ENCODE measurements at places on chromosomes 4 and X.

GRCh38 chr4:31175242-31175910 lies 455.2 kb downstream of the PCDH7 start:
- DNase-seq, result no peak

DNA sequence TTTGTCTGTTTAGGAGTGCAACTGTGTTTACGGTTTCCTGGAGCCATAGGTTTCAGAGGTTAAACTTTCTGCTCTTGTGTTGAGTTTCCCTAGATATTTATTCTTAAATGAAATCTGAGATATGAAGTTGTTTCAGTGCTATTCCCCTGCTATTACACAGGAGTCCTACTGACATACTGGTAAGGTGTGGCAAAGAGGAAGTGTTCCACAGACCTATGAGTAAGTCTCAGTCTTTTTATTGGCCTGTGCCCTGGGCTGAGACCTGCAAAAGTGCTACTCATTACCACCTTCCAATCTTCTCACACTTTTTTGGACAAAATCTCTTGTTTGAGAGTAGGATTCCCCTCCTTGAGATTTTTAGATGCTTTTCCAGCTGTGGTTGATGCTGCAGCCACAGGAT lies 35.6 kb upstream of the MAGEA8 start:
- no peak for DNase-seq

DNA sequence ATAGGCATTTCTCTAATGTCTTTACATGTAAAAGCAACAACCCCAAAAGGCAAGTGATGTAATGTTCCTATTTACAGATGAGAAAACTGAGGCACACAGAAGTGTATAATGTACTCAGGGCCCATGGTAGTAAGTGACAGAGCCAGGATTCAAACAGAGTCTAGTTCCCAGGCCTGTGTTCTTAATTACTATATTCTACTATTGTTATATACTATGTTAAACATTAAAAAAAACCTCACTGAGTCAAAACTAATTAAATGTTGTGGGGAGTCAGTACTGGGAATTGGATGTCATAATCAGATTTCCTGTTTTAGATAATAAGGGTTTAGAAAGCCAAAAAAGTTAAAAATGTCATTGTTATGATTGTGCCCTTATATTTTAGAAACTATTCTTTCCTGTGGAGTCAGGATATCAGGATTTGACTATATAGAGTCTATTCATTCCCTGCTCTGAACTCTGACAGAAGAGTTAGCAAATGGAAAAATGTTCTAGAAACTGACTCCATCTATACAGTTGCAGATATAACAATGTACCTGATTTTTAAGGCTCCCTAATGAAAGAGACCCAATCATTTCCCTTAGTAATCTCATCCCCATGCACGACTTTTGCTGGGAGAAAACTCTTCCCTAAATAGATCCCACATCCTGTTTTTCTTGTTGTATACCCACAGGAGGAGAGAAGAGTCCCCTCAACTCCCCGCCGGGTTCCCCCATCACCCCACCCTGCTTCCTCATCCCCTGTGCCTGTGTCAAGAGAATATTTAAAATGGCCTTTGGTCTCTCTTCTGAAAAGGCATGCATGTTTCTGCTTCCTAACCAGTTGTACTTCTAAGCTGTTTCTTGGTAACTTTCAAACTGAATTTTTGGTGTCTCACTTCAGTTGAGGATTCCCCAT lies 69.7 kb downstream of the REELD1 start:
- no peak for DNase-seq

- no peak for DNase-seq
Measured at GRCh38 chrX:150414228-150414627, 51.1 kb downstream of the MAMLD1 start.

DNA sequence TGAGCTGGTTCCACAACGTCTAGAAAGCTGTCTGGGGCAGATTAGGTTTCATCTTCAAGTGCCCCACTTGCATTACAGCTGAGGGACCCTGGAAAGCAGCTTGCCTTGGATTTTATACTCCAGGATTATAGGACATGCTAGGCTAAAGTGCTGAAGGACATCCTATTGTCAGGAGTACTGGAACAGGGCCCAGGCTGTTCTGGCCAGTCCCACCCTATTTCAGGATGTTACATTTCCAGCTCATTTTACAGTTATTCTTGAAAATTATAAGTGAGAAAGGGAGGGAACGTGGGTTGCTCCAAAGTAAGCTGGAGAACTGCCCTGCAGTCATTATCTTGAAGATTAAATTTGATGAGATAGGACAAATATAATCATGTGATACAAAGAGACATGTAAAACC lies 71.0 kb upstream of the UGT8 start:
- no peak for DNase-seq

- DNase-seq, result no peak
Measured at GRCh38 chr4:20512985-20513384, 187.3 kb upstream of the PACRGL start.

GRCh38 chr4:65880594-65880993 lies 210.3 kb upstream of the EPHA5 start:
- no peak for DNase-seq

DNA sequence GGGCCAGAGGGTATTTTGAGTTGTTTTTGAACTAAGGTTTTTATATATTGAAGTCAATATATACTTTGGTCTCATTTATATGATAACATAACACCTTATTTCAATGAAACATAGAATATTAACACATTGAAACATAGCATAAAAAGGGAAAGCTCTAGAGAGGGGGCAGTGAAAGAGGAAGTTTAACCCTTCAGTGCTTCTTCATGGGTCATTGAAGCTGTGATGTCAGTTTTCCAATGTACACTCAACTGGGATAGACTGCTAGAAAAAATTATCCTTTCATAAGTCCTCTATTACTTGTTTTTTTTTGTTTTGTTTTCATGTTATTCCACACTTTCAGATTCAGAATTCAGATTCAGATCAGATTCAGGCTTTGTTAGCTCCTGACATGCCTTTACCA lies 442.7 kb downstream of the EPHA5 start:
- DNase-seq, result no peak

GRCh38 chr4:133150486-133151340 lies 1.6 kb downstream of the PCDH10 start:
- no peak for DNase-seq

GRCh38 chr4:6909113-6909969 lies at the start of gene TBC1D14:
Gene TBC1D14 (plus strand): TSS chr4:6909826. CDS start chr4:6923390, 13,564 bp downstream.
- DNase-seq, result peak; percentile 29

GRCh38 chr4:23235628-23236390 lies 543.1 kb downstream of the GBA3 start:
- DNase-seq, result no peak

DNA sequence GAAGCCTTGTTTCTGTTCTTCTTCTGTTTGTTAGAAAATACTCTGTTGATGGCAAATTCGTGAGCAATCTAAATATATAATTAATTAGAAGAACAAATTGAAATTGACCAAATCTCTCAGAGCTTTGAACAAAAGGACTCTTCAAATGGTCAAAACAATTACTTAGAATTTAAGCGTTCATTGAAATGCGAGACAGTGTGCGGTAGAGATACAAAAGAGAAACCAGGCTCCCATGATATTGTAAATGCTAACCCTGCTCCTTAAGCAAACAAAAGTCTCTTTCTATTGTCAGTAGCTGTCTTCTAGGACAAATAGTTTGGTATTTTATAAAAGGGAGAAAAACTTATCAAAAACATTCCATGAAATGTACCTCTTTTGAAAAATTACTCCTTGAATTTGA lies 453.4 kb upstream of the MAGEB2 start:
- no peak for DNase-seq

DNA sequence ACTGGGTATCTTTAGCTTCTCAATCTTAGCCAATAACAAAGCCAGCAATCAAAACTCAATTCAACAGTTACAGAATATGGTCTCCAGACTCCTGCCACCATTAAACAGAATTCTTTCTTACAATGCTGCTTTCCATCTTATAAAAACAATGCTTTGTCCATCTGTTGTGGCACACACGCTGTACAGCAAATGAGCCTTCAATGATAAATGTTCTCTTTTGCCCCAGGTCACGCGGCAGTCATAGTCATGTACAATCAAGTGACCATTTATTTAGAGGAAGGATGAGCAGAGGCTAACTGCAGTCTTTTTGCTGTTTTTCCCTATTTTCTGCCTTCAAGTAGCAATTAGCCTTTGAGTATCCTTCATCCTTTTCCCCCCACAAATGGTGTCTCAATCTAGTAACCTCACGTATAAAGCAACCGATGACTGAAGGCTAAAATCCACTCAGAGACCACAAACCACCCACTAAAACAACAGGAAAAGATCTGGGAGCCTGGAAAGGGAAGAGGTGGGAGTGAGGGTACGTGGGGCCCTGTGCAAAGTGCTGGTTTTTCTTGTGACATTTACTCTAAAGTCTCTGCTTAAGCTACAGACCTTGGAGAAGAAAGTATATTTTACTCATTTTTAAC lies 24.4 kb downstream of the TRIM2 start:
- DNase-seq, result no peak

DNA sequence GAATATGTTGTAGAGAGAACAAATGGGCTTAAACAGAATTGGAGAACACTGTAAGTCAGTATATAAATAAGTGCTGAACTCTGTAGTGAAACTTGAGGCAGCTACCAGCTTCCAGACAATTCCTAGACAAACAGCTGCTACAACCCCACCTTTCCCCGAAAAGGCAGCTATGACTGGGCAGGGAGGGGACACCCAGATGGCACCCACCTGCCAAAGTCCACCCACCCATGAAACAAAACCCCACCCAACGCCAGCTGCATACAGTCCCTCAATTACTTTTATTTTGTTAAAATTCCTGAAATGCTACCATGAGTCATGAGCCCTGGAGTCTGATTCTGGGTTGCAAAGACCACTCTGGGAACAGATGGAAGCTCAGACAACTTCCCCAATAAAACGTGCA lies 24.4 kb downstream of the RELL1 start:
- DNase-seq, result no peak

GRCh38 chrX:113305496-113305895 lies 464.9 kb upstream of the AMOT start:
- no peak for DNase-seq

DNA sequence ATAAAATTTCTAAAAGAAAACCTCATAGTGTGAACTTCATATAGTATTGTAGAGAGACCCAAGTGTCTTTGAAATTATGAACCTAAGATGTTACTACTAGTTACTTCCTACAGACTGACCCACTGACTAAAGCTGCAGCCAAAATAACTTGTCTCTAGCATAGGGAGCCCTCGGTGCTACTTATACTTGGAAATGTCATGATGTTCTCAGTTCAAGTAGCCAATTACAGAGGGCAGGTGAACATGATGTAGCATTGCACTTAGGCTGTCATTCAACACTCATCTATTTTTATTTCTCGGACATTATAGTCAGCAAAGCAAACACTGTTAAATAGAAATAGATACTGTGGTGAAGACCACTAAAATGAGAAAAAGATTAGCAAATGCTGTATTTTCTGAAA lies 165.6 kb downstream of the AREG start:
- DNase-seq, result no peak

GRCh38 chrX:63128509-63128908 lies 222.6 kb downstream of the SPIN4 start:
- peak; percentile 19 for DNase-seq

DNA sequence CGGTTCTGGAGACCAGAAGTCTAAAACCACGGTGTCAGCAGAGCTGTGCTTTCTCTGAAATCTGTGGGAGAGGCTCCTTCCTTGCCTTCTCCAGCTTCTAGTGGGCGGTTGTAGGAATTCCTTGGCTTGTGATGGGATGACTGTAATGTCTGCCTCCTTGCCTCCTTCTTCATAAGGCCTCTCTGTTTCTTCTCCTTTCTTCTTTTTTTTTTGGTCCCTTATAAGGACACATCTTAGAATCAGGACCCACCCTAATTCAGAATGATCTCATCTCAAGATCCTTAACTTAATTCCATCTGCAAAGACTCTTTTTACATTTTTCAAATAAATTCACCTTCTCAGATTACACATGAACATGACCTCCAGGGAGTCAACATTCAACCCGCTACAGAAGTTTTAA lies 186.9 kb downstream of the STK32B start:
- DNase-seq, result no peak

- no peak for DNase-seq
Measured at GRCh38 chr4:139933541-139933940, 220.4 kb downstream of the MAML3 start.

DNA sequence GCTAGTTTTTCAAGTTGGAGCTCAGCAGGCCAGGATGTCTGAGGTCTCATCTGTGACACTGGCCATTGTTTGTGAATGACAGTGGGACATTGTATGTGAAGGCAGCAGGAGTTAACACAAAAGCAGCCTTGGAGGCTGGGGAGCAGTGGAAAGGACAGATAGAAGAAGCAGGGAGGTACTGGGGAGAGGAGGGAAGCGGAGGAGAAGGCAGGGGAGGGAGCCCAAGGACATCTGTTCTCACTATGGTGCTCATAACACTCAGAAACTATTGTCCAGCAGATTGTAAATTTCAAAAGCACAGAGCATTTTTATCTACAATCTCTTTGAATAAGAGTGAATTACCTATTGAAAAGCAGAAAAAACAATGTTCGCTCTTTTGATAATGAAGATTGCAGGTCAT lies 253.6 kb upstream of the DIPK2B start:
- DNase-seq, result no peak

- DNase-seq, result no peak
Measured at GRCh38 chr4:118076958-118077766, 42.9 kb downstream of the NDST3 start.

- DNase-seq, result no peak
Measured at GRCh38 chr4:121796283-121796682, 4.8 kb upstream of the EXOSC9 start.

DNA sequence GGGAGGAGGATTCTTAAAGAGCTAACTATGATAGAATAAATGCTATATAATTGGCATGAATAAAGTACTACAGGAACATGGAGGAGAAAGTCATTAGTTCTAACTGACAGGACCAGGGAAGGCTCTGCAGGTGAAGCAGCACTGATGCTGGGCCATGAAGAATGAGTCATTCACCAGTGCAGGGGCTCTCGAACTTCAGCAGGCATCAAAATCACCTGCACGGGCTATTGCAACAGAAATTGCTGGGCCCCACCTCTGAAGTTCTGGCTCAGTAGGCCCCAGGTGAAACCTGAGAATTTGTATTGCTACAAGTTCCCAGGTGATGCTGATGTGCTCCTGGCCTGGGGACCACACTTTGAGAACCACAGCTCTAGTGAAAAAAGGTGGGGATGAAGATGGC lies 33.7 kb downstream of the TMEM150C start:
- no peak for DNase-seq

GRCh38 chr4:120331486-120332370 lies 265.1 kb upstream of the MAD2L1 start:
- no peak for DNase-seq

DNA sequence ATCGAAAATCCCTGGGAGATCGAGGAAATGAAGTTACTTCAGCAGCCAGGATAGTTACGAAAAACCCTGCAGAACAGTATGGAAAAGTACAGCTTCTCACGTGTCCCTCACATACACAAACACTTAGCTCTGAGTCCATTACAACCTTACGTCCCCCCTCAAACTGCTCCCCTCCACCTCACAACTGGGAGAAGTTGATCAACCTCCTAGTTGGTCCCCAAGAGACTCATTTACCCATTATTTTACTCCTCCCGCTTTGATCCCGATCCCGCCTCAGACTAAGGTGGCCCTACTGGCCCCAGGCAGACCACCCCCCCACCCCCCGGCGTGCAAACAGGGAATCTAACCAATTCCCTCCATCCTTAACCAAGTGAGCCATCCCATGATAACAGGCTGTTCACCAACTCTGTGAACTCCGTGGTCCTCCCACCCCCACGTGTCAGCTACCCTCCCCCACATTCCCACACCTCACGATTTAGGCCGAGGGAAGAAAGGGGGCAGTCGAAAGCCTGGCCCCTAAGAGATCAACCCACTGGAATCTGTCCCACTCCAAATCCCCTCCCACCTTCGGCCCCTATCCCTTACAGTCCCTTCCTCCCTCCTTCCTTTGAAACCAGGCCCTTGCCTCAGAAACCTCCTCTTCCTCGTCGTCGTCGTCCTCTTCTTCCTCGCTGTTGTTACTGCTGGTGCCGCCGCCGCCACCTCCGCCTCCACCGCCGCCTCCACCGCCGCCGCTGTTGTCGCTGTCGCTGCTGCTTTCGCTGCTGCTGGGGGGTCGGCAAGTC lies 755 bp downstream of the ANKRD17 start:
- peak; percentile 8 for DNase-seq
